ENCODE measurements at places on chromosomes 1 and 21.

GRCh38 chr21:14600569-14601297 lies 54.6 kb upstream of the SAMSN1 start:
- DNase-seq, result no peak

- DNase-seq, result no peak
These were observed 87.0 kb downstream of the EIF4G3 start for GRCh38 chr1:21089731-21090130.

- DNase-seq, result no peak
These were observed 12.6 kb downstream of the RSPO1 start for GRCh38 chr1:37622131-37622530.

- DNase-seq, result no peak
These were observed 110.8 kb upstream of the GREM2 start for GRCh38 chr1:240722788-240723187.

DNA sequence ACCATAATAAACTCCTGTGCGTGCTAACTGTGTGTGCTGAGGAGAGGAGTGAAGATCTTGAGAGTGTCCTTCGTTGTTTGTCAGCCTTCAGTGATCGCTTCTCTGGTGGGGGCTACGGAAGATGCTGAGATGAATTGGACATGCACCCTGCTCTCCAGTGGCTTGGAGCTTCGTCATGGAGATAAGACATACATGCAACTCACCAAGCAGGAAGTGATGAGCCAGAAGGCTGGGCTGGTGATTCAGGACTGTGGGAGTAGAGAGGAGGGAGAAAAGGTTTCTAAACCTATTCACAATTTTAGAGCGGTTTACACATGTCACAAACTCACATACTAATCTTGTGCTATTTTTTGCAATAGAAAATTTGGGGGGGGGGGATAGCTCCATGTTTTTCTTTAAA lies 128.9 kb upstream of the ADAR start:
- no peak for DNase-seq

DNA sequence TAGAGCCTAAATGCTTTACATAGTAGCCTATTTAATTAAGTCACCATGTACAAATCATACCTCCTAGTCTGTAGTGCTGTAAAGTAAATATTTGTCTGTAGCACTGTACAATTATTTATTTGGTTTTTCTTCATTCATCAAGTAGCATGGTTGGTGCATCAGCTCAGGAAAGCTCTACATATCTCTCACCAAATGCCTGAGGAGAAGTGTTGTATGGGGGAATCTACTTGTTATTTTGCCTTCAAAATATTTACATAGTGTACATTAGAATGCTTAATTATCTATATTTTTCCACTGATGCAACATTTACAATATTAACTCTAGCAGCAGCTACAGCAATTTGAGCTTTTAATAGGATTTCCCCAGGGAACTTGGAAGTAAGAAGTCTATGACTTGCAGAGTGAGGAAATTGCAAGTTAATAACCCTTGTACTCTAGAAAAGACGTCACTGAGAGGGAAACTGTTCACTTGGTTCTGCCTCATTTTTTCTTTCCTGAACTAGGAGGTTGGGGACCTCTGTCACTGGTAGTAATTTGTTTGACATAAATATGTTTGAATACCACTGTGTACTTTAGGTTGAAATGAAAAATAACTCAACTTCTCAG lies 207.4 kb downstream of the PDE4B start:
- no peak for DNase-seq

- no peak for DNase-seq
These were observed 36.9 kb upstream of the KLHDC7A start for GRCh38 chr1:18443587-18444520.

DNA sequence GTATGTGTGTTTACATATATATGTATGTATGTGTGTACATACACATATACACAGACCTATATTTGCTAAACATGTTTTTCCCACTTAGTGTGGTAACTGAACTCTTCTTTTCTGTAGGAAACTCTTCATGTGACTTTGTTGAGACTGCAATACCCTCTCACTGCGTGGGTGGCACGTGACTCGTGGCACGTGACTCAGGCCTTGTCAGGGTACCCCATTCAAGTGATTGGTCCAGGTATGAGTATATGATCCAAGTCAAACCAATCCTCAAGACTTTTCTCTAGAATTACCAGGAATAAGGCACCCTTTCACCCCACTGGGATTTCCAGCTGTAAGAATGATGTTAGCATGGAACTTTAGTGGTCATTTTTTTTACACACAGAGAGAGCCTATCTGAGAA lies 149.2 kb upstream of the KCNK2 start:
- no peak for DNase-seq

GRCh38 chr1:84936116-84936810 lies 43.3 kb upstream of the LPAR3 start:
- peak; percentile 65 for DNase-seq

DNA sequence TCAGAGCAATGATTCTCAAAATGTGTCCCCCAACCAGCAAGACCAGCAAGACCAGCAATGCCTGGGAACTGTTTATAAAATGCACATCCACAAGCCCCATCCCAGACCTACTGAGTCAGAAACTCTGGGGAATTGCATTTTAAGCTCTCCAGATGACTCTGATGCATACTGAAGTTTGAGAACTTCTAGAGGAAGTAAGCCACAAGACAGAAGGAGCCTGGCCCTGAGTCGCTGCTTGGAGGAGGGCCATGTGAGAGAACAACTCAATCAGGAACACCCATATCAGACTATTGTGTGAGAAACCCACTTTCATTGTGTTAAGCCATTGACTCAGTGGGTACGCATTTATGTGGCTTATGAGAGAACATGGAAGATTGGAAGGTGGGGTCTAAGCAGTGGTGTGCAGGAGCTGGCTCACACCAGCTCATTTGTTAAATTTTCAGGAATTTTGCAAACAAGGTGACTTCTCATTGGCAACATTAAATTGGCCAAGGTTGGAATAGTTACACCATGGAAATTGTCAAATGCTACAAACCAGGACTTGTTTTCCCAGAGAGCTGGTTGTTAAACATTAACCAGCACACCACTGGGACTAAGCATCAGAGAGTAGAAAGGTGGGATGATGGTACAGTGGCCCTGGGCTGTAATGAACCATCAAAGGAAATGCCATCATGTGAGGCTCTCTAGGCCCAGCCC lies 38.9 kb downstream of the ATP1A1 start:
- no peak for DNase-seq

- DNase-seq, result no peak
These were observed 62.4 kb upstream of the FAM3B start for GRCh38 chr21:41254090-41254700.

GRCh38 chr21:28671549-28672195 lies 321.0 kb downstream of the LTN1 start:
- DNase-seq, result no peak

- peak; percentile 16 for DNase-seq
These were observed 65.7 kb upstream of the SYT6 start for GRCh38 chr1:114219172-114219868.

DNA sequence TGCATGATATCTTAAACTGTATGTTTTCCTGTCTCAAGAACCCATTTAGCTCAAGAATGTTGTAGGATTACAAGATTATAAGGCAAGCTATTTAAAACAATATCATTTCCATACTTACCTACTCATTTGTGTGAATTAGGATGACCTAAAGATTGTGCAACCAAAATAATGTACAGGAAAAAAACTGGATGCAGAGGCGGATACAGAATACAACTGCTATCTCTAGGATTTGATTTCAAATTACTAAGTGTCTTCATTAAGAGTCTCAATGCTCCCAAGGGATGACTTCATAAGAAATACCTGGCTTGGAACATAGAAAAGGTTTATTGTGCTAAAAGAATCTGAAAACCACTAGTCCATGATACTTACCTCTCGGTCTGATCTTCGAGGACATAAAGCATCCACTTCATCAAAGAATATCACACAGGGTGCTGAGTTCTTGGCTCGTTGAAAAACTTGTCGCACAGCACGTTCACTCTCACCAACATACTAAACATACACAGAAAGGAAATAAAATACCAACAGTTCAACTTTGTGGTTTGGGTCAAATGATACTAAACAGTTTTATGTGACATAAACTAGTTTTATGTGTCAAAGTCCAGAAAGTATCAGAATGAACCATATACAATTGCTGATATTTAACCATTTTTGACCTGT lies 54.9 kb downstream of the NVL start:
- no peak for DNase-seq

DNA sequence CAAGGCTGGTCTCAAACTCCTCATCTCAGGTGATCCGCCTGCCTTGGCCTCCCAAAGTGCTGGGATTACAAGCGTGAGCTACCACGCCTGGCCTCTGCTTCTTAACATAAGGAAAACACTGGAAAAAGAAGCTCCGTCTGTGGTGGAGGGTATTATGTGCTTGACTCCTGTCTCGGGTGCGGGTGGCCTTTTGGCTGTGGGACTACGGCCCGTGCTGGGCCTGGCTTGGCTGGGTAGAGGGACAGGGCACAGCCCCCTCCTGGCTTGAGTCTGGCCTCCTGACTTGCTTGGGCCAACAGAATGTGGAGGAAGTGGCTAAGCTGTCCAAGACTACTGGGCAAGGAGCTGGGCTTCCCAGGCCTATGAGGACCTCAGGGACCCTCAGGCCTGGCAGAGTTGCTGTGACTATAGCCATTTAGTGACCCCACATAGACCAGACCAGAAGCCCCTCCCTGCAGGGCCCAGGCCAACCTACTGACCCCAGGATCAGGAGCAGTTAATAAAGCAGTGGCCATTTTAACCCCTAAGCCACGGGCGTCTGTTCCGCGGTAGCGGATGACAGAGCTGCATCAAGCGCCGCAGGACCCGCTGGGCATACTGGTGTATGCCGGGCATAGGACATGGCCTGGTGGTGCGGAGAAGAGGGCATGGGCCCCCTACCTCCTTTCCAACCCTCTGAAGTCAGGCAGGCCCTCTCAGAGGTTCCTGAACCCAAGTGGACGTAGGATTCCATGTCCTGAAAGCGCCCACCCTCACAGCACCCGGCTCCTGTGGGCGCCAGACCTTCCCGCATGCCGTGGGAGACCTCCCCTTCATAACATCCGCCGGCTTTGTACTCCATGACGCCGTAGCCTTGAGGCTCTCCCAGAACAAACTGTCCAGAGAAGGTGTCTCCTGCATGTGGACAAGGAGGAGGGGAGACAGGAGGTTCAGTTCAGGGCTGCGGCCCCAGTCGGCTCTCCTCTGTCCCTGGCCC lies 4.4 kb downstream of the MORN1 start:
- DNase-seq, result no peak

DNA sequence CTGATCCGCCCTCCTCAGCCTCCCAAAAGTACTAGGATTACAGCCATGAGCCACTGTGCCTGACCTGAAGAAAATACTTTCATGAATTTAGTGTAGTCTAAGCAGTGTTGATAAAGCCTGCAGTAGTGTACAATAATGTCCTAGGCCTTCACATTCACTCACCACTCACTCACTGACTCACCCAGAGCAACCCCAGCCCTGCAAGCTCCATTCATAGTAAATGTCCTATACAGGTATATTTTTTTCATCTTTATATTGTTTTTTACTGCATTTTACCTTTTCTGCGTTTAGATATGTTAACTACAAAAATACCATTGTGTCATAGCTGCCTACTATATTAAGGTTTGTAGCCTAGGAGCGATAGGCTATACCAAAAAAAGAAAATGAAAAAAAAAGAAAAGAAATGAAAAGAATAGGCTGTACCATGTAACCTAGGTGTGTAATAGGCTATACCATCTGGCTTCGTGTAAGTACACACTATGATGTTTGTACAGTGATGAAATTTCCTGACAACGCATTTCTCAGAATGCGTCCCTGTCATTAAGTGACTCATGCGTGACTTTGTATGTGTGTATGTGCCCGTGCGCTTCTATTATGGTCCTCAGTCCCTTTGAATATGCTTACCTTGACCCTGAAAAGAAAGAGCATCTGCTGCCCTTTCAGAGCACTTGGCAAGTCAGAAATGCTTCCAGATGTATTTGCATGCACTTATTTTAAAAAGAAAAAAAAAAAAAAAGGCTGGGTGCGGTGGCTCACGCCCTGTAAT lies 9.2 kb upstream of the SLAMF8 start:
- DNase-seq, result no peak

GRCh38 chr21:42038826-42039425 lies 28.8 kb upstream of the ZBTB21 start:
- DNase-seq, result no peak

DNA sequence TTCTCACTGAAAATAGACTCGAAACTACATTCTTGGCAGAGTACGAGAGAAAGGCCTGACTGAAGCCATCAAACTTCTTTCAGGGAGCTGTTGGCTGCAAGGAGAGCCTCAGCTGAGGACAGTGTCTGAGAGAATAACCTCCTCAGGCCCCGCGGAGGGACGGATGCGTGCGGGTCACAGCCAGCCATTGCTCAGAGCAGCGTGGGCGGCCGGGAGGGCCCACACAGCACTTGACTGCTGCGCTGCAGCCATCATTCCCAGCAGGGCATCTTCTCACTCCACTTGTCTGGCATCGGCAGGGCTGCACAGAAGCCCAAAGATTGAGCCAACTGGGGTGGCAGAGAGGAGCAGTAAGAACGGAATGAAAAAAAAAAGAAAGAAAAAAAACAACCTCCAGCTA lies 113.5 kb downstream of the XCL2 start:
- DNase-seq, result no peak

- DNase-seq, result no peak
These were observed 623.2 kb downstream of the LMO4 start for GRCh38 chr1:87951852-87952251.

DNA sequence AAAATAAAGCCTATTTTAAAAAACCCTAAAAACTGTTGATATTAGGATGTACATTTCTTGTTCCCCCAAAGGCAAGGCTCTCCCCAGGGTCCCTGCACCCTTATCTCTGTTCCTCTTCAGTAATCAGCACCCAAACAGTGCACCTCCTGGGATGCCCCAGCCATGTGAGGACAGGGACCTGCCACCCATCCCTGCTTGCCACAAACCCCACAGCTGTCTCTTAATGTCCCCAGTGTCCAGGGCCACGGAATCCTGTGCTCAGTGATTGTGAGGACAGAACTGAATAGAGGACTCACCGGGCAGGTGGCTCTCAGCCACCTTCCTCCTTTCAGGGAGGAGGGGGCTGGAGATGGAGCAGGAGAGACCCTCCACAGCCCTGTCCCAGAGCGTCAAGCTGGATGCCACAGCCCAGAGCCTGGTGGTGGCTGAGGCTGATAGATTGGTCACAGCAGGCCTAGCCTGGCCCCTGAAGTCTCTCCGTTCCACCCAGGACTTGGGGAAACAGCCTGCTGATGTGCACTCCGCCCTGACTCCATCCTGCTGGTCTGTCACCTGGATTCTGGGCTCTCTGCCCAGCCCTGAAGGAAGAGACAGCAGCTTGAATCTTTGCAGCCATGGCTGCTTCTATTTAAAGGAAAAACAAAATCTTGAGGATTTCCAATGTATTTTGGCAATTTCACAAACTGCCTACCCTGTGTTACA lies 23.1 kb downstream of the RNF187 start:
- DNase-seq, result no peak

GRCh38 chr1:72369069-72369757 lies 86.9 kb upstream of the NEGR1 start:
- DNase-seq, result no peak

GRCh38 chr1:31663622-31664452 lies 19.2 kb upstream of the PEF1 start:
- DNase-seq, result peak; percentile 45

- no peak for DNase-seq
These were observed 4.5 kb downstream of the CNR2 start for GRCh38 chr1:23908453-23909341.

- DNase-seq, result no peak
These were observed 5.6 kb upstream of the CTPS1 start for GRCh38 chr1:40973912-40974311.
